ENCODE measurements at places on chromosomes 3 and 15.
A peak's percentile ranks its signal among the peaks of the same experiment; 100 is the strongest.

- DNase-seq = no peak
These were observed 48.4 kb downstream of the CCNL1 start for GRCh38 chr3:157111518-157111917.

DNA sequence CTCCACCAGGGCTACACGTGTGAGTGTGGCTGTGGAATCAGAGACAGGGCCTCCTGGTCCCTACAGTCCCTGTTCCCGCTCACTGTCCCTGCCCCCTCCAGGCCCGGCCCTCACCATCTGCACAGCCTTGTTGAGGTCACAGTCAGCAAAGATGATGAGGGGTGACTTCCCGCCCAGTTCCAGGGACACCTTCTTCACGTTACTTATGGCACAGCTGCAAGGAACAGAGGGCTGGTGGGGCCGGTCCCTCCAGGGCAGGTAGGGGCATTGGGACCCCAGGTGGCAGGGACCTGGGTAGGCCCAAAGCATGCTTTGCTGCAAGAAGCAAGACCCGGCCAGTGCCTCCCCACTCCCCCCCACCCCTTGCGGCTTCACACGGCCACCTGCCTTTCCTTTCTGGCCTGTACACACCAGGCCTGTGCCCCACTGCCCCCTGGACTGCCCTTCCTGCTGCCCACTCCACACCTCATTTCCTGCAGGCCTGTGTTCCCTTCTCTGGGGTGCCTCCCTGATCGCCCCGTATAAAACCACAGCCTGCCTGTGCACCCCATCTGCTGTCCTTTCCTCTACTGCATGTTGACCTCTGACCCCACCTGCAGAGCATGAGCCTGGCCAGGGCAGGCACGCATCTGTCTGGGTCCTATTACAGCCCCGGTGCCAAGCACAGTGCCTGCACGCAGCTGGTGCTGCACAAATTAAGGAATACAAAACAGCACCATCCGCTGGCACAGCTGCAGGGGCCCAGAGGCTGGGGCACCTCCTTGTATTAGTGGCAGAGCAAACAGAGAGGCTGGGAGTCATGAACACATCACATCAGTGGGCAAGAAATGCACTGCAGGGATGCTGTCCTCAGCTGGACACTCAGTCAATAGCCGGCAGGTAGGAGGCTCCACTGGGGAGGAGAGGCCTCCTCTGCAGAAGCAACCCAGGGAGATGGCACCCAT lies 30.8 kb upstream of the SLC41A3 start:
- DNase-seq = no peak

GRCh38 chr15:47374222-47374621 lies 343.1 kb upstream of the SEMA6D start:
- no peak for DNase-seq

DNA sequence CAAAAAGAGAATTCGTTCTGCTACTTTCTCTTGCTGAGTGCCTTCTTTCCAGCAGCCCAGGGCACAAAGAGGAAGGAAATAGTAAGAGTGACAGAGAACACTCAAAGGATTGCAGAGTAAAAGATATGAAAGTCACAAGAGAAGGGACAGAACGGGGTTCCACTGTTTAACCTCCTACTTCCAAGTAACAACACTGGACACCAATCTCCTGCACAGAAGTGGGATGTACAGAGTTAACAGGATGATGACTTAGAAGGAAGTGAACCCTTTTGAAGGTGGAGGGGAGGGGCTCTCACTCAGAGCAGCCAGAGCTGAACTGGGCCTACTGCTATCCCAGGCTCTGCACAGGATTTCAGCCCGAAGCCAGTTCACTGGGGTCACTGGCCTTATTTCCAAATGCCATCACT lies 130.1 kb upstream of the PRICKLE2 start:
- no peak for DNase-seq

DNA sequence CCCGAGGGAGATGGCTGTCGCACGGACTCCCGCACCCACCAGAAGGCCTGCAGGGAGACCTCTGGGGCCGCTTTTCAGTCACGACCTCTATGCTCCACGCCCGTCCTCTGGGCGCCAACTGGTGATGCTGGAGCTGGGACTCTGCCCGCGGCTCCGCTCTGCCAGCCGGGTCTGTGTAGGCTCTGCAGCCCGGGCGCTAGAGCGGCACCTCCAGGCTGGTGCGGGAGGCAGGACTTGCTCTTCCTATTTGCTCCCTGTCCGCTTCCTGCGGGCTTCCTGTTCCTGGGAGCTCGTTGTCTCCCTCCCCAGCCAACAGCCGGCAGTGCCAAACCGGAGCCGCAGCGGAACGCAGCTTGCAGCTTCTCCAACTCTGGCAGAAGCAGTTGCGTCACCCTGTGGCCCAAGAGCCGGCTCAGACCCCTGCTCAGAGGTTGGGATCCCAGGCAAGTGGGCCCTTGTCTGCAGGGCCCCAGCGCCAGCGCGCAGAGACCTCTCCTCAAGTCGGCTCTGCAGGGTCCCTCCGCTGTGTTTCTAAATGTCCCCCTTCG lies 285.9 kb downstream of the XXYLT1 start:
- DNase-seq = no peak

DNA sequence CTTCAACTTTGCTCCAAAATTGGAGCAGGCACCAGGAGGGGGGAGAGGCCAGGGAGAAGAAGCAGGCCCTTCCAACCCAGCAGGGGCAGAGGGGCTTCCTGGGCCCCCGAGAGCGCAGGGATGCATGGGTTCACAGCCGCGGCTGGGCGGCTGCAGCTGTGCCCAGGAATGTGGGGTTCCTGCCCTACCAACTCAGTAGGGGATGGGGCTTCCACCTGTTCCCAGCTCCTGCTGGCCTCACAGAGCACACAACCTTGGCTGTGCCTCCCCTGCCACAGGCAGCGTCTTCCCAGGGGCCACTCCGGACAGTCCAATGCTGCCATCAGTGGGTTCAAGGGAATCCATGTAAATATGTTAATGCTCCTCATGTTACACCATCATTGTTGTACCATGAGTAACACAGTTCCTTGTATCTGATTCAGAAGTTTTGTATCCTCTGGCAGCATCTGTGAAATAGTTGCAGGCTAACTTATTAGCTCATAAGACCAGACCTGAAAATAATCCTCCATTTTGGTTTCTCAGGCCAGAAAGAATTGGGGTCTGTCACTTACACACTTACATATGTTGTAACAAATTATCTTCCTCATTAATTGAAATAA lies 12.1 kb upstream of the SIAH2 start:
- no peak for DNase-seq

- no peak for DNase-seq
These were observed 32.3 kb downstream of the STOML1 start for GRCh38 chr15:73959801-73960200.

DNA sequence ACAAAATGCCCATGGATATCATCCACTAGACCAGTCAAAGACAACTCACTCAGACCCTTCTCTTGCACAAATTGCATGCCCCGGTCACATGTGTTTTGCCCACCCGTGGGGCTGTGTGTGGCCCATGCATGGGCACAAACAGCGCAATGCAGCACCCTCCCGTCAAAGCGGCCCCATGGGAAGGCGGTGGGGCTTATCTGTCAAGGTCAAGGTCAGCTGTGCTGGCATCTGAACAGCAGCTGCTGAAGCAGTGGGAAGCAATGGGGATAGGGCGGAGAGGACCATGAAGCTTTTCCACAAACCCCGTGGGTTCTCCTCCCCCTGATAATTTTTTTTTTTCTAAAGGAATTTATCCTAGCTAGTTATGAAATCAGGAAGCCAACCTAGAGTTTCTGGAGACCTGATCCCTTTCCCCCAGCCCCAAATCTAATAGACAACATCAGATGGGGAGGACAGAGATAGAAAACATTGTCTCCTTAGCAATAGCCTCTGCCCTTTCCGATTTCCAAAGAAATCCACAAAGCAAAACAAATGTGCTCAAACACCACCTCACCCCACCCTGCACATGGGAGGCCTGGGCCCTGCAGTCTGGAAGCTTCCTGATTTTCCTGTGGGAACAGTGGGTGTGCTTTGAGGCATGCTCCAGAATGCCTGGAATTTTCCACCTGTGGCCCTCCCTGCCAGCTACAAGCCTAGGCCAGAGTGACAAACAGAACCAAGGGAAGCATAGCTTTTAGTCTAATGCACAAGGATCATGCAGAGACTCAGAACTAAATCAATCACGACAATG lies 84.4 kb downstream of the BDH1 start:
- DNase-seq = no peak

GRCh38 chr15:67955252-67955651 lies 98.9 kb upstream of the PIAS1 start:
- no peak for DNase-seq

GRCh38 chr3:46538803-46539442 lies 27.2 kb downstream of the LRRC2 start:
- DNase-seq = peak; percentile 82

- no peak for DNase-seq
These were observed 59.2 kb downstream of the LYZL4 start for GRCh38 chr3:42351207-42351606.

- DNase-seq = no peak
These were observed 861 bp upstream of the RFT1 start for GRCh38 chr3:53131096-53131495.

- DNase-seq = no peak
These were observed 112.4 kb downstream of the FRMD5 start for GRCh38 chr15:44082558-44083157.

GRCh38 chr3:115659253-115660220 lies 36.2 kb downstream of the GAP43 start:
- no peak for DNase-seq

DNA sequence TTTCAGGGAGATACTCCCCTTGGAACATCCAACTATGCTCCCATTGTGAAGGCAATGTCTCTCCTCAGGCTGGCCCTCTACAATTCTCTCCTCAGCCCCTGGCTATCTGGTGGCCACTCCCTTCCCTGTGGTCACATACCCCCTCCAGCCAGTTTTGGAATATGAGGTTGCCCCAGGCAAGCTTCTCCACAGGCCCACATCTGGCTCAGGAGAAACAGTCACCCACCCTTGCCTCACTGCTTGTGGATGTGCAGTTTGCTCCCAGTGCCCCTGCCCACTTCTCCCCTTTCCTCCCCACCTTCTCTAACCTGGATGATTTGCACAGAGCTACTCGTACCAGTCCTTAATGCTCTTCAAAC lies 15.7 kb upstream of the TIPARP start:
- no peak for DNase-seq

DNA sequence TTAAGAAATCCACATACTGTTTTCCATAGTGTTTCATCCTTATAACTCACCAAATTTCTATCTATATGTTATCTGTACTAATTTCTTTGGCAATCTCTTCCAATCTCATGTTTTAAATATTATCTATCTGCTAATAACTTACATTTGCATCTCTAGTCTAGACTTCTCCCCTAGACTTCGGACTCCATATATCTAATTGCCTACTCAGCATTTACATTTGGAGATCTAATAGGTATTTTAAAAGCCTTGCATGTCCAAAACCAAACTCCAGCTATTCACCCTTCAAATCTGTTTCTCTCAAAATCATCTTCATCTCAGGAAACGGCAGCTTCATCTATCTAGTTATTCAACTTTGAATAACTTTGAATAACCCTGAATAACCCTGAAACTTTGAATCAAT lies 35.3 kb downstream of the ZNF385D start:
- no peak for DNase-seq

DNA sequence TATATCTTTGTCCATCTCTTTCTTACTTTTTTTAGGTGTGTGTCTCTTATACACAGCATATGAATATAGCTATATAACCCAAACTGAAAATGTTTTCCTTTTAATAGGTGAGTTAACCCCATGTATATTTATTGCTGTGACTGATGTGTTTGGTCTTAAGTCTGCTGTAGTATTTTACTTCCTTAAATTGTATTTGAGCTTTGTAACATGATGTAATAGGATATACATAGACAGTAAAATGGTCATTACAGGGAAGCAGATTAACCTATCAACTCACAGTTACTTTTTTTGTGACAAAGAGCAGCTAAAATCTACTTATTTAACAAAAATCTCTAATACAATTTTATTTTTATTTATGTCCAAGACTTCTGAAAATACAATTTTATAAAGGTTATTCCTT lies 51.8 kb upstream of the CDAN1 start:
- no peak for DNase-seq

DNA sequence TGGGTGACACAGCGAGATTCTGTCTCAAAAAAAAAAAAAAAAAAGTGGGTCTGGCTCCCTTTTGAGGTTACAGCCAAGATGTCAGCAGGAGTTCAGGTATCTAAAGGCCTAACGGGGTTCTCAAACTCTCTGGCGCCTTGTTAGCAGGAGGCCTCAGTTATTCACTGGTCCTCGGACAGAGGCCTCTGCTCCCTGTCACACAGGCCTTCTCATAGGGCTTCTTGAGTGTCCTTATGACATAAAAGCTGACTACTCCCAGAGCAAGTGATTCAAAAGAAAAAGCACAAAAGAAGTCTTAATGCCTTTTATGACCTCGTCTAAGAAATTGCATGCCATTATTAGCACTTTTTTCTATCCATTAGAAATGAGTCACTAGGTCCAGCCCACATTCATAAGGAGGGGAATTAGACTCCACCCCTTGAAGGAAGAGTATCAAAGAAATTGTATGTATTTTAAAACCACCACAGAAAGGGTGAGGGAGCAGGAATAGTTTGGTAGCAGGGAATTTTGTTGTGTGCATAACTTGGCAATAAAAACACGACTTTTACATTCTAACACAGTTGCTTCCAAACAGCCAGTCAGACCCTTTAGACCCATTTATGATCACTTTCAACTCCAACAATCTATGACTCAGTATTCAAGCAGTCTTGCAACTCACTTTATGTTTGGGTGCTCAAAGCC lies 90.3 kb downstream of the MEX3B start:
- DNase-seq = no peak

DNA sequence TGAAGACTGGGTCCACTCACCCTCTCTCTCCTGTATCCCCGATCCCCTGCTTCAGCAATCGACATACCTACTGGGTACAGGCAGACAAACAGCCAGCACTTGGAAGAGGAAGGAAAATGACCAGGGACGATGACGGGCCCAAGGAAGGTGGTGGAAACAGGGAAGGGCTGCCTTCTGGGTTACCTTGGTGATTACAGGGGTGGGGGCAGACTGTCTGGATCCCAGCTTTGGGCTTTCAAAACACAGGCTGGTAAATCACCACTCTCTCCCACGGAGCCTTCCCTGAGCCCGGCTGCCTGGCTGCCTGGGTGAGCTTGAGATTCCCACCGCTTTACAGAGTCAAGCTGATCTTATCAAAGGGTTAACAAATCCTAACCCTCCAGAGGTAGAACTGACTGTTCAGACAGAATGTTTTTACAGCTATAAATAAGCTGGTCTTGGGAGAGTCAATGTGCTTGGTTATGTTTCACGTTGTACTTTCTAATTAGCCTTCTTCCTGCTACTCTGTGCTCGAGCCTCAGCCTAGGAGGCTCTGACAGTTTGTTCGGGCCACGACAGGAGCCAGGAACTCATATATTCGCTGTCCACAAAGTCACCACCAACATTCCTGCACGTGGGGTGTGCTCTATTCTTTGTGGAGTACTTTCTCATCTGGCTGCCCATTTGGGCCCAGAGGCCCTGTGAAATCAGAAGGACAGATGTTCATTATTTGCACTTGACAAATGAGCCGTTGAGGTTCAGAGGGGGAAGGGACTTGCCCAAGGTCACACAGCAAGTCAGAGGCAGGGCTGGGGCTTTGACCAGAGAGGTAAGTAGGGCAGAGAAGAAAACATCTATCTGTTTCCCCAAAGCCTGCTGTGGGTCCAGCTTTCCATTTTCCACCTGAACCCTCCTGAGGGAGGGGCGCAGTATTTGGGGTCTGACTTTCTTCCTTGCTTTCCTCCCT lies 63.5 kb downstream of the FEM1B start:
- DNase-seq = no peak

GRCh38 chr15:44147636-44148035 lies 47.4 kb downstream of the FRMD5 start:
- DNase-seq = no peak
